ENCODE measurements at places on chromosomes 16 and 17.

GRCh38 chr16:80874925-80875324 lies 70.5 kb upstream of the CDYL2 start:
- DNase-seq = no peak

GRCh38 chr17:27502526-27503324 lies 46.5 kb downstream of the KSR1 start:
- no peak for DNase-seq

- DNase-seq = no peak
These were observed 59.8 kb upstream of the NLK start for GRCh38 chr17:27982688-27983087.

GRCh38 chr16:86112178-86112577 lies 213.2 kb downstream of the IRF8 start:
- DNase-seq = no peak
